ENCODE measurements at places on chromosomes 3 and 15.

GRCh38 chr3:133209871-133210550 is 171.8 kb downstream of the TMEM108 start:
- peak; percentile 24 for DNase-seq

DNA sequence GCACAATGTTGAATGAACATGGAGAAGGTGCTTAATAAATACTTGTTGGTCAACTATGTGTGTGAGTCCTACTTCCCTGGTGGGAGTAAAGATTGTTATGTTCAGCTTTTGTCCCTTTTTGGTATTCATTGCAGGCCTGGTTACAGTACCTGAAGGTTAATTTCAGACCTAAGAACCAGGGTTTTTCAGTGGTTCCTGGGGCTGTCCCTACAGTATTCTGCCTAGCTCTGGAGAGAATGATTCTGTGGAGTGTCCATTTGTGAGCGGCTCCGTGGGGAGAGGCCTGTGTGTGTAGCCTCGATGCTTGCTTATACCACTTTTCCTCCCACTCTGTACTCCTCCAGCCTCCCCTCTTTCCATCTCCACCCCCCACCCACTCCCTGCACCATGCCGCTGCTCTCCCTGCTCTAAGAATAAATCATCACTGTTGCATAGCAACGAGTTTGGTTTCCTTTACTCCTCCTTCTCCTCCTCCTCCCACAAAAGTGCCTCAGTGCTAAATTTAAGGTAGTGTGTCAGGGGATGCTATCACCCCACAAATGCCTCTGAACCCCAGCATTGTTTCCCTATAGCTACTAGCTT is 150.6 kb upstream of the ROPN1 start:
- no peak for DNase-seq

DNA sequence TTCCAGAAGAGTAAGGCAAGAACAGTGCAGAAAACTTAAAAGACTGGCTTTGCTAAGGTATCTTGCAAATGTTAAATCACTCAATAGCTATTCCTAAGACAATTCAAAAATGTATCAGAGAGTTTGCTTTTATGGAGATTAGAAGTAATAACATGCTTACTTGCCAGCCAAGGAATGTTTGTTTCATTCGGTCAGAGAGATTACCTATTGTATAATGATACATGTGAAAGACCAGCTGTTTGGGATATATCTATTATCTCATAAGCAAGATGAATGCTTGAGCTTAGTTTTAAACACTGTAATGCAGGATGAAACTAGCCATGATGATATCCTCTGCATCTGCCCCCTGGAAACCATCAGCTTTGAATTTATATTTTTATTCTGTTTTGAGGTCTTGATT is 70.7 kb downstream of the MAP2K5 start:
- no peak for DNase-seq

DNA sequence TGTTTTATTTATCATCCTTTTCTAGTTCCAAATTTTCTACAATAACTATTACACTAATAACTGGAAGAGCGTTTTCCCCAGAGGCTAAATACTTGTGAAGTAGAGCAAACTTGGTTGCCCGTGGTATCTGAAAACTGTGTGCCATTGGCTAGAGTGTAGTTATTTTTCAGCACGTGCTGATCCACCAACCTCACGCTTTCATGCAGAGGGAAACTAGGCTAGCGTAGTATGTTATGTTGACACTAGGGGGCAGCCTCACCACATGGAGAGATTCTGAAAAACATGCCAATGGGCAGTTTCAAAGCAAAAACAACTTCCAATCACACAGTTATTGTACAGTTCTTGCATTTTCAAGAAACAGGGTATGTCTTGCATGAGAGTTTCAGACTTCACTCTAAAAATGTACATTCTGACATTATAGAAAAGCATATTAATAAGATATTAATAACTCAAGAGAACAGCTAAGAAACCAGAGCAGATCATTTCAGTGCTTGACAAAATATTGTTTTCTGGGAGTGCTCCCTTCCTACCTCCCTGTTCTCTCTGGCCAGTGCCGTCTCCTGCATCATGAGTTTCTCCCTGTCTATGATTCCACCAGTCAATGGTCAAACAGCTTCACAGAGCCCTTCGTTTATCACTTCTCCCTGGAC is 39.7 kb downstream of the SPATA12 start:
- peak; percentile 69 for DNase-seq

DNA sequence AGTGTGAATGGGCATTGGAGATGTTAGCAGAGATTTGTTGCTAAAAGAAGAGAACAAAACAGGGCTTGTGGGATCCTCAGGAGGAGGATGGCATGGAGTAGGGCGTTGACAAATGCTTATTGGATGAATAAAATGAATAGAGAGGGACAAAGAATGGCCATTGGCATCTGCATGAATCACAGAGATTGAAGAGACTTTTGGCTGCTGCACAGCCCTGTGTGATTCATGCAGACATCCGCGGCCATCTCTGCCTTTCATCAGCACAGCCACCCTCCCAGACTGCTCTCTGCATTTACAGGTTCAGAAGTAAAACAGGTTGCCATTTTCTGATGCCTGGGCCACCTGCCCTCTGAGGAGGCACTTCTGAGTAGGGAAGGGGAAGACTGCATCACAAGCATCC is 397.9 kb downstream of the EPHB1 start:
- DNase-seq = no peak

- no peak for DNase-seq
These were observed 178.7 kb upstream of the ANKRD28 start for GRCh38 chr3:15976524-15976923.

GRCh38 chr3:179591313-179591712 is 13.1 kb downstream of the MRPL47 start:
- no peak for DNase-seq

- no peak for DNase-seq
These were observed 1018.7 kb downstream of the ROBO1 start for GRCh38 chr3:78749056-78749455.

- no peak for DNase-seq
These were observed 94.7 kb downstream of the SSR3 start for GRCh38 chr3:156460206-156460611.

DNA sequence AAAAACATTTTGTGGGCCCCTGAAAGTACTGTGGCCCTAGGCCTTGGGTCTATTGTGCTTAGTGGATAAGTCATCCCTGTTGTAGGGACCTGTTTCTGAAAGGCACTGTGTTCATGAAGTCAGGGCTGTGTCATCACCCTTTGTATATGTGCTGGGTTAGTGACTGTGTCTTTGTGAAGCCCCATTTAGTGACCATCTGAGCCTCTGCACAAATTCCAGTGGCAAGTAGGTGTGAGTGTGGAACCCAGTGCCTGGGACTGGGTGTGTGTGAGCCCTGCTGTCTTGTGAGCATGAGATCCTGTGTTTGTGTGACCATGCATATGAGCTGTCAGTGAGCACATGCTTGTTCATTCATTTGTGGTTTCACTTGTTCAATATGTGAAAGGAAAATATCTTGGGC is 1.2 kb upstream of the HYAL1 start:
- DNase-seq = no peak

DNA sequence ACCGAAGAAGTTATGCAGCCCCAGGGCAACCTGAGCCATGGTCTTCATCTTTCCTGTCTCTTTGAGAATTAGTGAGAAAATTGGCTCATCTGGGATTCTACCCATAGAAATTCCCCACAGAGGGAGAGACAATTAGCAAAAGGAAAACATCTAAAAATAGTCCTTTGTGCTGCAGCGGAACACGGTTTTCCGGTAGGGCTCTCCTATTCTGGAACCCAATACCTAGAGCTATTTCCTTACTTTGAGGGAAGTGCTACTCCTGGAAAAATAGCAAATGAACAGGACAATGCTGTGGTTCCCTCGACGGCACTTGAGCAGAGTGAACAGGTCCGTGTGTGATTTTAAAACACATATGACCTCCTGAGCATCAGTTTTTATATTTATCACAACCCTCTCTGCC is 210.5 kb downstream of the FGF12 start:
- DNase-seq = no peak

DNA sequence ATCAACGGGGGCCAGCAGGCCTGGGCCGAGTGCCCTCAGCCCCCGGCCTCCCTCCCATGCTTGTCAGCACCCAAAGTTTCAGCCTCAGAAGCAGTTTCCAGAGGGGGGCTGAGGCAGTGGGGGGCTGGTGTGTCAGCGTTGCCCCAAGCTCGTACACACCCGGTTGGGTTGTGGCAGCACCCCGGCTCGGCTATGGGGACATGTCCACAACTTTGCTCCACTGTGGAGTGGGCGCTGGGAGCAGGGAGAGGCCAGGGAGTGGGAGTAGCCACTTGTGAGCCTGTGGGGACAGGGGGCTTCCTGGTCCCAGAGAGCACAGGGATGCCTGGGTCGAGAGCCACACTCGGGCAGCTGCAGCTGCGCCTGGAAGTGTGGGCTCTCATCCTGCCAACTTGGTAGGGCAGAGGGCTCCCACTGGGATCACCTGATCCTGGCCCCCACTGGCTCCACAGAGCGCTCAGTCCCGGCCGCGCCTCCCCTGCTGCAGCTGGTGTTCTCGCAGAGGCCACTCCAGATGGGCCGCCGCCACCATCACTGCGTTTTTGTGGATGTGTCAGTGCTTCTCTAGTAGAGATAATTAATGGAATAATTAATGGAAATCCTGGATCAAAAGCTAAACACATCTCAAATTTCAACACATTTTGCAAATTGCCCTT is 75.1 kb downstream of the NR1D2 start:
- no peak for DNase-seq

DNA sequence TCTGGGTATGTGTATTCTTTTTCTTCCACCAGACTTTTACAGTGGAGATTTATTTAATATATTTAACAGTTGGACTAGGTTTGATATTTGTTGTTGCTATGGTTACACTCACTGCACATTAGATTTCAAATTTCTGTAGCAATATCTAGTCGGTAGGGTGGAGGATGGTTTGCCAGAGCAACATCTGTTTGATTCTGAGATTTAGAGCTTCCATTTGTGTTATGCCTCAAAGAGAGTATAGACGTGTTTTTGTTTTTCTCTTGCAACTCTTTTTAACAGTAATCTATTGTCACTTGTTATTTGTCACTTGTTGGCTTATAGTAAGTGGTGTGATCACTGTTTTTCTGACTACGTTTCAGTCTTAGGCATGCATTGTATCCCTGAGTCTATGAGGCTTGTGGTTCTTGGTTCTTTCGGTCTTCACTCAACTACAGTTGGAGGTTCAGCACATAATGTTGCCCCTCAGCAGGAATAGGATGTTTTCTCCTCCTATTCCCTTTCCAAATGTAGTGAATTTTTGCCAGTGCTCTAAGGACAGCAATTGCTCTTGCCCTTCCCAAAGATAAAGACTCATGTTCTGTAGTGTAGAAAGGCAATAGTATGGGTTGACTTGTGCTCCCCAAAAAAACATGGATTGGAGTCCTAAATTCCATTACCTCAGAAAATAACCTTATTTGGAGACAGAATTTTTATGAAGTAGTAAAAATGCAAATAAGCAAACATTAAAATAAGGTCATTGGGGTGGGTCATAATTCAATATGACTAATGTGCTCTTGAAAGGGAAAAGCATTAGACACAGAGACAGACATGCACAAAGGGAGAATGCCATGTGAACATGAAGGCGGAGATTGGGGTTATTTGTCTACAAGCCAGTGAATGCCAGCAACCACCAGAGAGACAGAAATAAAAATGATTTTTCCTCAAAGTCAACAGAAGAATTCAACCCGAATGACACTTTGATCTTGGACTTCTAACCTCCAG is 692.1 kb downstream of the DIPK2A start:
- DNase-seq = no peak

- no peak for DNase-seq
These were observed 9.4 kb upstream of the ACTC1 start for GRCh38 chr15:34804776-34805175.

DNA sequence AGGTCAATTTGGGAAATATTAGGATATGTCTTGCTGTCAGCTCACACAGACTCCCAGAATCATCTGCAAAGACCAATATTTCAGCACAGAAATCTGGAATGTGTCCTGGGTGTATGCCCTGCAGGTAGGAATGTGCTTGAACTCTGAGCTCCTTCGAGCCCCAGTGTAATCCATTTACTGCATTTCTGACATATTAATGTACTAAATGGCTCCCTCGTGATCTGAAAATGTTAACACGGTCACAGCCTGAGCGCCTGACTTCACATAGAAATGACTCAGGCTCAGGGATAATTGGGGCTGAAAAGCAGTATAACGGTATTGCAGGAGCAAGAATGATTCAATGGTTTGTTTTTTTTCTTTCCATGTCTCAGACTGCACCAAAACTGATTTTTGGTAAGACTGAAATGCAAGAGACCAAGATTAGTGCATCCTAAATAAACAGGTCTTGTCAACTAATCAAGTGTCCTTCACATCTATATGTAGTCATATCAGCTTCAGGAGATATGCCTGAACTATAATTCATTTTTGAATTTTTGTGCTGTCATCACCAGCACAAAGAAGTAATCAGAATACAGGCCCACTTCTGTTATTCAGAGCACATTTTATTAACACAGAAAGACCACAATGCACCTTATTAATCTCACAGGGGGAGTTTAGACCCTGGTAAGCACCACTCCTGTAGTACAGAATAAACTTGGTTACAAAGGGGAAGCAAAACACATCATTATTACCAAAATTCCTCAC is 49.8 kb downstream of the DCLK3 start:
- no peak for DNase-seq

GRCh38 chr3:33364531-33365128 is 75.6 kb downstream of the UBP1 start:
- peak; percentile 27 for DNase-seq

- no peak for DNase-seq
These were observed 842 bp downstream of the FSTL1 start for GRCh38 chr3:120449701-120450599.

DNA sequence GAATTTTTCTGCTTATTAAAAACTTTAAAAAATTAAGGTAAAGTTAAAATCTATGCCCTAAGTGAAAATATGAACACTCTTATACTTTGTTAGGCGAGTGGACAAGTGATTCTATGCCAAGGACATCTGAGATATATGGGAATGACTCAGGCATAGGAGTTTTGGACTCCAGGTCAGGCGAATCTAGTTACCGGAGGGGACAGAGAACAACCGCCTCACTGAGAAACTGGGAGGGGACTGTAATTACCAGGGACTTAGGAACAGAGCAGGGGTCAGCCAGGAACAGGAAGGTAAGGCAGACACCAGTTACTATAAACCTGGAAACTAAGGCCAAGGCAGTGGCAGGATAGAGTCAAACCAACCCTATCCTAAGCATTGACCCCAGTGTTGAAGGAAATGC is 16.8 kb upstream of the ATP1B3 start:
- DNase-seq = no peak

DNA sequence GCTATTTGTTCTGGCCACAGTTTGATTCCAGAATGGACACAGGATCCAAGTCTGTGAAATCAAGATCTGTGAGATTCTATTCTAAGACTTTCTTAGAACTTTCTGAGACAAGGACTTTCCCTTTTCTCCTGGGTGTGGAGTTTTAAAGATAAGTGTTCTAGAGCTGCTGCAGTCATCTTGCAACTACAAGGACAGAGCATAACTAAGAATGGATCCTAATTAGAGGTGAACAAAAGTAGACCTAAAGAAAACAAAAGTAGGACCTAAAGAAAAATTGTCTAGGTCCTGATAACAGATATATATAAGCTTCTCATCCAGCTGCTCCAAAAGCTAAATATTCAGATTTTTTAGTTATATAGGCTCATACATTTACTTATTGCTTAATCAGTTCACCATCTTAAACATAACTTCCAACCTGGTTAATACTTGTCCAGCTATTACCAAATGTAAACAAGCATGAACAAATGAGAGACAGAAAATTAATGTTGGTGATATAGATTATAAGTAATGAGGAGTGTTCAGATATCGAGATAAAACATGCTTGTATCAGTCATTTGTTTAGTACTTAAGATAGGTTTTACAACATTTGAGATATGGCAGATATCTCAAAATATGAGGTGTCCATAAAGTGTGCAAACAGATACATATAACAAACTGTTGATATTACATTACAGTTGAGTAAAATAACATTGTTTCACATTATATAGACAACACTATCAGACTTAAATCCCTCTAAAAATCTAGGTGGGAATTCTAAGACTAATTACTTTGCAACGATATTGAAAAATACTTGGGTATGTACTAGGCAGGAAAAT is 75.1 kb downstream of the CD200 start:
- DNase-seq = no peak
